ENCODE measurements at places on chromosomes 3 and 15.

DNA sequence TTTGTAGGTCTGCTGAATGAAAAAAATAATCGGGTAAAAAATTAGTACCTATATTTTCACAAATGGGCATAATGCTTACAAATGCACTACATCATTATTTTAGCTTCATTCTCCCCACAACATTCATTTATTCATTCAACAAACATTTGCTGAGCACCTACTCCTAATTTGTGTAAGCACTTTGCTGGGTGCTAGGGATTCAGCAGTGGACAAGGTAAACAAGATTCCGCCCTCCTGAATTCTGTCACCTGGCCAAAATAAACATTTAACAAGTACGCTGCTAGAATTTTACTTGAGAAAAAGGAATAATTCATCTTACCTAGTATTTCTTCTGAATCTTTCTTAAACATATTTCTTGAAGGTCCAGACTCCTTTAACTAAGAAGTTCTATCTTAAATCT lies 72.1 kb downstream of the TIGIT start:
- DNase-seq: peak; percentile 17

- DNase-seq: no peak
Measured at GRCh38 chr3:144034715-144035290, 63.2 kb downstream of the DIPK2A start.

GRCh38 chr3:43995547-43996378 lies 245.9 kb upstream of the TOPAZ1 start:
- no peak for DNase-seq

GRCh38 chr3:47578691-47579632 lies at the start of gene CSPG5:
CSPG5 (minus strand) TSS chr3:47578865; CDS start chr3:47578693, 172 bp downstream.
- no peak for DNase-seq

- no peak for DNase-seq
Measured at GRCh38 chr3:30253832-30254231, 352.6 kb upstream of the TGFBR2 start.

- no peak for DNase-seq
Measured at GRCh38 chr3:109631897-109632296, 294.6 kb upstream of the DPPA4 start.

GRCh38 chr15:77778802-77779201 lies 146.1 kb upstream of the LINGO1 start:
- DNase-seq: no peak

Measured in astrocyte of the spinal cord (primary cell).